ENCODE measurements at places on chromosomes 11 and 22.
A peak's percentile ranks its signal among the peaks of the same experiment; 100 is the strongest.

- no peak for DNase-seq
These were observed 766.4 kb downstream of the FAM181B start for GRCh38 chr11:81967242-81967641.

DNA sequence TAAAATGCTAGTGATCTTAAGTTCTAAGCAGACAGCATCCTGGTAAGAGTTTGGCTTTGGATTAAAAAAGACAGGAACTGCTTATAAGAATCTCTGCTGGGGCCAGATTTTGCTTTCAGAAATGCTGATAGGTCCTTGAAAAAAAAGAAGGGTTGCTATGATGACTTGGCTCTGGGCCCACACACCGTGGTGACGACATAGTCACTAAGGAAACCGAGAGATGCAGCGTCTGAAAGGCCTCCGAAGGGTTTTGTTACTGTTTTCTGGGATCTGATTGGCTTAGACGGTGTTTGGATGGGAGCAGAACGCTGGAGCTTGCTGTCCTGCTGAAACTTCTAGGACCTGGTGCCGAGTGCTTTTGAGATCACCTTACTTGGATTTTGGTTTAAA lies 8.4 kb downstream of the FAM118A start:
- DNase-seq = peak; percentile 28

GRCh38 chr22:23537416-23537815 lies 42.7 kb downstream of the IGLL1 start:
- no peak for DNase-seq

- no peak for DNase-seq
These were observed 159.6 kb upstream of the E2F8 start for GRCh38 chr11:19400296-19400695.

DNA sequence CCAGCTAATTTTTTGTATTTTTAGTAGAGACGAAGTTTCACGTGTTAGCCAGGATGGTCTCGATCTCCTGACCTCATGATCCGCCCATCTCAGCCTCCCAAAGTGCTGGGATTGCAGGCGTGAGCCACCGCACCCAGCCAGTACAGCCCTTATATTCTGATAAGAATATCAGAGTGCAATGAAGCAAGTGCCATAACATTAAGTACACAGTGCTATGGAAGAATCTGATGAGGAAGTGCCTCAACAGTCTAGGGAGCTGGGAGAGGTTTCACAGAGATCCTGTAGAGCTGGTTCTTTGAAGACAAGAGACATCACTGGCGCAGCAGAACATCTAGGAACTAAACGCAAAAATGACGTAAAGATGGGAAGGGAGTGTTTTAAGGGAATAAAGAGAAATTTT lies 2.1 kb downstream of the RTCB start:
- DNase-seq = no peak

DNA sequence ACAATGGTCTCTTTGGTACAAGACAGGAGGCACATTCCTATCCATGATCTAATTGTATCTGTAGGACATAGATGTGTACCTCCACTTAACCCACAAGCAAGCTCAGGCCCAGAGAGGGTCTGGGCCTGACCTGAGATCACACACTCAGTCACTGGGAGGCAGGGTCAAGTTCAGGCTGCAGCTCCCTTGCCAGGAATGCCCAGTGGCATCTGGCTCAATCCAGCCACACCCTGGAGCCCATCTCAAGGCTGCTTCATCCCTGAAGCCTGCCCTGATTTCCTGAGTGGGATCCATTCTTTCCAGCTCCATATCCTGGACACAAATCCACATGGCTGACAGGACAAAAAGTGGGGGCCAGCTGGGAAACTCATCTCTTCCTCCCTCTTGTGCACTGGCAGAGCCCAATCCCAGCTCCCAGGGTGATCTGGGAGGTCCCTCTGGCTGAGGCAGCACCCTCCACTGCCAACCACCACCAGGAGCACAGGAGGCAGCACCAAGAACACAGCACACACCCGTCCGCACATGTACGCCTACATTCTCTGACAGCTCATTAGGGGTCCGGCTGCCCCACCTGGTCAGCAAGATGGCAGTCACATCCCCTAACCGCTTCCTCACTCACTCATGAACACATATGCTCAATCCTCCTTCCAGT lies 39.2 kb upstream of the KLHL35 start:
- DNase-seq = no peak

- DNase-seq = no peak
These were observed 462.9 kb downstream of the TBC1D22A start for GRCh38 chr22:47225080-47225930.
